ENCODE measurements at places on chromosomes 4 and X.

- no peak for DNase-seq
Measured at GRCh38 chr4:961351-962230, 11.8 kb downstream of the DGKQ start.

GRCh38 chr4:7313347-7313811 is 121.0 kb downstream of the SORCS2 start:
- no peak for DNase-seq

- no peak for DNase-seq
Measured at GRCh38 chr4:834368-835147, 8.6 kb upstream of the CPLX1 start.

GRCh38 chr4:35700663-35701062 is 543.7 kb downstream of the ARAP2 start:
- DNase-seq = no peak

DNA sequence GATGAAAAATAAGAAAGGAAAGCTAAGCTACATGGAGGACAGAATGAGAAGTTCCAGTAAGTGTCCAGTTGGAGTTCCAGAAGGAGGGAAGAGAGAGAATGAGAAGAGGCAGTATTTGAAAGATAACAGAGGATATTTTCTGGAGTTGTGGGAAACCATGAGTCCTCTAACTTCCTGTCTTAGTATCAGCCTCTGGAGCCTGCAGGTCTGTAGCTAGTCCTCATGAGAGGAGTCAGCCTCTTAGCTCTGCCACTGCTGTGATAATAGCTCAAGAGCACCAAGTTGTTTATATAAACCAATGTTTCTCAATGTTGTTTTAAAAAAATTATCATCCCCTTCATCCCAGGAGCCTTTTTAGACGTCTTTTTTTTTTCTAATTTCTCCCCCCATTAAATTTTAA is 2.4 kb upstream of the PLAC1 start:
- DNase-seq = no peak

DNA sequence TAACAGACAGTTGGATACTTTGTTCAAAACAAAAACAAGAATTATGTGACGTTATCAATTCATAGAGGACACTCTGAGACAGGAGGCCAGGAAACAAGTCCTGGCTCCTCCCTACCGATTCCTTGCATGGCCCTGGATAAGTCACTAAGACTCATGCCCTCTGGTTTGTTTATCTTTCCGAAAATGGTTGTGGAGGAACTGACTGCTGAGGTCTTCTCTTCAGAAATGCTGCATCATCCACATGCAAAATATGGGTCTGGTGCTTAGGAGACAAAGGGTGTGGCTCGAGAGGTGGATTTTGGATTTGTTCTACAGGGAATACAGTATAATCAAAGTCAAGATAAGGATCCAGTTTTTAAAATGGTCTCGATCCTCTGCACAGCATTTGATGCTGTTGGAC is 130.9 kb downstream of the RELL1 start:
- DNase-seq = no peak

DNA sequence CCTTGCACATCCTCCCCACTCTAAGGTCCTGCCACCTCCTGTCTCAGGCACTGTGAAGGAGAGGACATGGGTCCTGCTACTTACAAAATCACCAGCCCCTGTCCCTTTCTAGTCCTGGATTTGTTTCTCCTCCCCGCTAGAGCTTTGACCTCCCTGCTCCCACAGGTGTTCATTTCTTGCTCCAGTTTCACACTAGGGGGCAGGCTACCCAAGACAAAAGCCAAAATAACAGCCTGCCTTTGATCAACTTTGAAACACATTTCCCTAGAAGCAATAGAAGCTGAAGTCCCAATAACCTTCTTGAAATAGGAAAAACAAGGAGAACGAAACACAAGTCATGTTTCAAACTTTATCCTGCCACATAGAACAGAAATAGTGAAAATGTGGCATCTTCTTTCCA is 164.4 kb downstream of the QDPR start:
- DNase-seq = no peak

DNA sequence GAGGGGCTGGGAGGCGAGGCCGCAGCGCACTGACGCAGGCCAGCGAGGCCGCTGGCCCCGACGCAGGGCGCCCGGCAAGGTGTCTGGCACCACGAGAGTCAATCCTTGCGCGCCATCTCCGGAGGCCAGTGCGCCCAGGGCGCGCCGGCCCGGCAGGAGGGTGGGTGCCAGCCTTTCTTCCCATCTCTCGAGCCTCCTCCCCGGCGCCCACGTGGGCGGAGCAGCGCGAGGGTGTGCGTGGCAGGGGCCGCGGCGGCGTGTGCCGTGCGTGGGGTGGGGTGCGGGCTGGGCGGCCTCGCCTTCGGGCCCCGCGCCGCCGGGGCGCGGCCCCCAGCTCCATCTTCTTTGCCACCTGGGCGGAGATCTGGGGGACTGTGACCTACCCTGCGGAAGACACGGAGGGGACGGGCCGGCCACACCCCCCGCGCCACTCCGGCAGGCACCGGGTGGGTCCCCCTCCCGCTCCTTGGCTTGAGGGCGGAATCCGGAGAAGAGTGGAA is 877 bp downstream of the JAKMIP1 start:
- no peak for DNase-seq

DNA sequence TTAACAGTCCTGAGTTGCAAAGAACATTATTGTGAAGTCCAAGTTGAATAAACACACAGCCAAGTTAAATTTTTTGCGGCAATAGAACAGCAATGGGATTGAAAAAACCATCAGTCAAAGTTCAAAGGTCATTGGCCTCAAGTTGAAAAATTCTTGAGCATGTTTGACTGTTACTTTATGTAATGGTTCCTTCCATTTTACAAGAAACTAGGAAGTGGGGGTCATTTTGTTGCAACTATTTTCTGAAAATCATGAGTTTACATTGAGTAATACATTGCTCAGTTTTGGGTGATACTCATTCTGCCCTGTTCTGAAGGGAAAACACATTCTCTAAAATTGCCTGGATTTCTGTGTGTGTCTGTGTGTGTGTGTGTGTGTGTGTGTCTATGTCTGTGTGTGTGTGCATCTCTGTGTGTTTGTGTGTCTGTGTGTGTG is 5.2 kb upstream of the IRF2 start:
- DNase-seq = peak; percentile 38

DNA sequence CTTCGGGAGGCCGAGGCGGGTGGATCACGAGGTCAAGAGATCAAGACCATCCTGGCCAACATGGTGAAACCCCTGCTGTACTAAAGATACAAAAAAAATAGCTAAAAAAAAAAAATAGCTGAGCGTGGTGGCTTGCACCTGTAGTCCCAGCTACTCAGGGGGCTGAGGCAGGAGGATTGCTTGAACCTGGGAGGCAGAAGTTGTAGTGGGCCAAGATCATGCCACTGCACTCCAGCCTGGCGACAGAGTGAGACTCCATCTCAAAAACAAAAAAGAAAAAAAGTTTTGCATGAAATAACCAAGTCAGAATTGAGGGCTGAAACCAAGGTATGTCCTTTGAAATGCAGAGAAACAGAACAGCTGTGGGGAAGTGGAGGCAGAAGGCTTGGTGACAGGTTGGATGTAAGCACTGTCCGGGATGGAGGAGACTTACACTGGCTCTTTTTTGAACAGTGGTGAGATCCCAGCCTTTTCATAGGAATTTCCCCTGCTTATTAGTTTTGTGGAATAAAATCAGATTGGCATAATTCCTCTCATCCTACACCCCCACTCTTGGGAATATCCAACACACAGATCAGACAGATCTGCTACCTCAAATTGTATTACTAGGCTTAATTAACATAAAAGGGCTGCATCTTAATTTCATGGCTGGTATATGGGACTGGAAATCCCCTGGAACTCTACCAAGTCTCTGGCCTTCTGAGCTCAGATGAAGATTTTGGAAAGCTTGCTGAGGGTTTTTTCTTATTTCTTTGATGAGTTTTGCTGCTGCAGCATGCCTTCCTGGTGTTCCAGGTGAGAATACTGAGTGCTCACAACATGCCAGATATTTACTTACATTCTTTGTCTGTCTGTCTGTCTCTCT is 18.8 kb upstream of the C4orf36 start:
- DNase-seq = no peak

DNA sequence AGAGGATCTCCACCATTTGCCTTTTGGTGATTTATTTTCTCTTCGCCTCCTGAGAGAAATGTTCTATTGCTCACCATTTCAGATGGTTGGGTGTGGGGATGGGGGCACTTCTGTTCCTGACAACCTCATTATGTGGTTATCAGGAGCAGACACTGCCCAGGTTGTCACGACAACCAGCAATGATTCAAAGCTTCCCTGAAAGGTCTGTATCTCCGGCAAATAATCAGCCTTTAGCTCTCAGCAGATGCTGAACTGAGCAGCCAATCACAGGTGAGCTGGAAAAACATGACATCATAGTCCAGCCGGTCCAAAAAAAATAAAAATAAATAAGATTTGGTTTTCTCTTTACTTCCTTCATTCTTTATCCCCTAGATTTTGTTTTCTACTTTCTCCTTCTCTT is 5.5 kb upstream of the PAK3 start:
- no peak for DNase-seq

DNA sequence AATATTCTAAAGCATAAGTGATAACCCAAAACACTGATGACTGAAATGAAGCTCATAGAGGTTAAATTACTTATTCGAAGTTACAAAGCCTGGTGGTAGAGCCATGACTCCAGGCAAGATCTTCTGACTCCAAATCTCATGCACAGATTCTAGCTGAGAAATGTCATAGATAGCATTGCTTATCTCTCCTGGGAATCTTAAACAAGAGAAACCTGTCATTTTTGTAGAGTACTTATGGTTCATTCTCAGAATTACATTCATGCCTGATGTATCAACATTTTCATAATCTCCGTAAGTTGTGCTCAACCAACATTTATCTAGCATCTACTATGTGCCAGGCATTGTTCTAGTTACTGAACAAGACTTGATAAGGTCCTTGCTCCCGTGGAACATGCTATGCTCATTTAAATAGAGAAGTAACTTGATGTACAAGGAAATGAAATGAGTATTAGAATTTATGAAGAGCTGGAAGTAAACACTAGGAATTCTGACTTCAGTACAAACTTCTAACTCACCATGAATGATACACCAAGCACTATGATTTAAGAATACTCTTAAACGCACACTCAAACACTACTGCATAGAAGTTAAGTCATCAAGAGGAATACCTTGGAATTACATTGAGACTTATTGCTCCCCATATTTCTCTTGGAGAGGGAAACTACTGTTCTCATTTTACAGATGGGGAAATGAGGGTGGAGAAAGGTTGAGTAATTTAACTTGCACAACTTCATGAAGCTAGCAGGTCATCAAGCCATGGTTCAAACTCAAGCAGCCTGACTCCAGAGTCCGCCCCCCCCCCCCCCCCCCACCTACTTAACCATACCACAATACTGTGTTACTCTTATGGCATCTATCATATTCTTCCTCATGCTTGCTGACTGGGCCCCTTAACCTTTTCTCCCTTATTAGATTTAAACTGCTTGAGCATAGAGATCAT is 45.4 kb downstream of the MBNL3 start:
- peak; percentile 16 for DNase-seq

DNA sequence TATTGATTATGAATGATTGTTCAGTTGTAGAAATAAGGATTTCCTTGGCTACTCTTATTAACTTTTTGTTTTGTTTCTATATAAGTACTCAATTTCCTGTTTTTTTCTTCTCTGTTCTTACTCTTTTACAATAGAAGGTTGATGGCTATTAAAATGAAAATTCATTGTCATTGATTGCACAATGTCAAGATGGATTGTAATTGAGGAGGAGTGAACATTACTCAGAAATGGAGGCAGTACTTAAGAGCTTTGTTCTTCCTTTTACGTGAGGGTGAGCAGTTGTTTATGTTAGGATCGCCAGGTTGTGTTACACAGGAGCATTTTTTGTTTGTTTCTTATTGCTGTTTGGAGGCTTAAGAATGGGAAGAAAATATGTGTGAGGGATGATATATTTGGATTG is 2062.4 kb downstream of the ARAP2 start:
- no peak for DNase-seq

- DNase-seq = no peak
Measured at GRCh38 chrX:72094894-72095293, 36.8 kb downstream of the RTL5 start.

DNA sequence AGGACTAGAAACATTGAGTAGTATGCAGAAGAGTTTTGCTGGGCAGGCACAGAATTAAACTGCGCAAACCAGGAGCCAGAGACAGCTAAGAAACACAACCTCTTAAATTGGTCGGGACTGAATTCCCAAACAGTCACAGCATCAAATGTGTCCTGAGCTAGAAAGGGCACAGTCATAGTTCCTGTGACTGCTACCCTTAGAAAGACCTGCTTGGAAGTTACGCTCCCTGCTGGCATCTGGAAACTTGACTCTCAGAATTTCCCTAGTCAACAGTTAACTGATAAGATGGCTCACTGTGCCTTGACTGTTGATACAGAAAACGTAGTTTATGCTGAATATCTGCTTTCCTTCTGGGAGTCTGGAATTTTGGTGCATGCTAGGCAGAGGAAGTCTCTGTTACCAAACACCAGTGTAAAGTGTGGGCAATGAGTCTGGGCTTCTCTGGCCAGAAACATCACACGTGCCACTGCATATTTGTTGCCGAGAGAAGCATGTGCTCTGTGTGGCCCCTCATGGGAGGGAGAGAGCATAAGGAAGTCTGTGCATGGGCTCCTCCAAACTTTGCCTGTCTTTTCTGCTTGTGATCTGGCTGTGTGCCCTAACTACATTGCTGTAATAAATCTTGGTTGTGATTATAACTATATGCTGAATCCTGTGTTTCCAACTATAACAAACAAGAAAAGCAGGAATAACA is 11.6 kb upstream of the EOLA2 start:
- no peak for DNase-seq

GRCh38 chr4:39205000-39205399 is 22.7 kb downstream of the WDR19 start:
- no peak for DNase-seq

DNA sequence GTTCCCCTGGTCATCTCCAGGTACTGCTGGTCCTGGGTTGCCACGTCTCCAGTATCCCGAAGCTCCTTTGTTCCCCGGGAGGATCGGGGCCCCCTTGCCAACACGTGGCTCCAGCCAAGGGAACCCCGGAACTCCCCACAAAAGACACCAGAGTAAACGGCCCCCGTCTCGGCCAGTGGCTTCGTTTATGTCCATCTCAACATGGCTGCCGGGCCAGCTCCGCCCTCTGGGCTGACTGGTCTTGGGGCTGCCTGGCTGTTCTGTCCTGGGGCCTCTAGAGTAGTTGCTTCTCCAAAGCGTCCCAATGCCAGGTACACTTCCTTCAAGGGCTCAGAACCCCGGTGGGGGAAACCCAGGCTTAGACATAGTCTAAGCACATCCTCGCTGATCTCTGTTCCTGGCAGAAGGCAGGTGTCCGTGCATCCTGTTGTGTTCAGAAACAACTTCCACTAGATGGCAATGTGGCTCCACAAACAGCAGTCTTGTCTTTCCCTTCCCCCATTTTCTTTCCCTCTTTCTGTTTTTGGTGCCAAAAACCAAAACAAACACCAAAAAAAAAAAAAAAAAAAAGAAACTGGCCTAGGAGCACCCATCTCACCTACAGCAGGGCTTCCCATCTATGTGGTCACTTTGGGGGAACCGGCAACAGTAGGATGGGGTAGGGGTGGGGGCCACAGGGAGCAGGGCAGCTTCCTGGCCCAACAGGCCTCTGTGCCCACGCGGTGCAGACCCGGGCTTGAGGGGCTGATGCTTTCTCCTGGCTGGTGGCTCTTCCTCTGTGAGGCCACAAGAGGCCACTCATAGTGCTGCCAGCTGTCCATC is 35.3 kb downstream of the NBDY start:
- DNase-seq = peak; percentile 68

- DNase-seq = no peak
Measured at GRCh38 chr4:19205853-19206252, 1045.9 kb upstream of the SLIT2 start.

GRCh38 chr4:153573881-153574802 is 108.0 kb downstream of the TMEM131L start:
- peak; percentile 83 for DNase-seq

GRCh38 chr4:106495476-106495875 is 126.9 kb upstream of the GIMD1 start:
- peak; percentile 81 for DNase-seq

- no peak for DNase-seq
Measured at GRCh38 chr4:159413306-159413943, 310.5 kb downstream of the RAPGEF2 start.

Measured in stromal cell of bone marrow (primary cell).